Bronchial smooth muscle cell (primary cell): ENCODE measurements at places on chromosomes 11 and 22. TPM values are rescaled to one million over a fixed set of nuclear protein-coding genes. Genes with fewer than 3 reads are reported as not detected.

Gene BARX2
- not detected in 2 replicates for total RNA-seq

Gene FGF19
- not detected in 2 replicates for total RNA-seq

Gene ZNF280B
- total RNA-seq, result 0.16 TPM in 1 of 2 replicates, not detected in the other

Gene OR8G5
- total RNA-seq, result not detected in 2 replicates

Gene CARD18
- not detected in 2 replicates for total RNA-seq

Gene PRODH
- under 0.01 and 0.26 TPM in 2 replicates for total RNA-seq

Gene TXN2
- total RNA-seq, result 27.3 and 29.4 TPM in 2 replicates

Gene FIBIN
- 53.2 and 57.4 TPM in 2 replicates for total RNA-seq

Gene TRPC6
- 0.16 TPM in 1 of 2 replicates, not detected in the other for total RNA-seq

Gene ANKK1
- under 0.01 and 0.17 TPM in 2 replicates for total RNA-seq

Gene SGSM1
- total RNA-seq, result not detected in 2 replicates

Gene SLC17A6
- total RNA-seq, result not detected in 2 replicates

Gene LRRC55
- under 0.01 TPM in 1 of 2 replicates, not detected in the other for total RNA-seq

Gene APOL5
- total RNA-seq, result not detected in 2 replicates

Gene TENM4
- total RNA-seq, result 93.3 and 139 TPM in 2 replicates

Gene FAM181B
- total RNA-seq, result not detected in 2 replicates

Gene EFEMP2
- 71.1 and 101 TPM in 2 replicates for total RNA-seq

Gene FOLR3
- 0.34 and 1.4 TPM in 2 replicates for total RNA-seq

Gene OR2D3
- not detected in 2 replicates for total RNA-seq

Gene DEFB131B
- not detected in 2 replicates for total RNA-seq
